ENCODE measurements at places on chromosomes 4 and X. TPM values are rescaled to one million over a fixed set of nuclear protein-coding genes. Genes with fewer than 3 reads are reported as not detected.

The CFP gene
- 0.14 TPM for total RNA-seq

The HPGDS gene
- total RNA-seq: not detected

The TXK gene
- not detected for total RNA-seq

The CTAG1A gene
- total RNA-seq: not detected

The RAB9B gene
- total RNA-seq: 1.2 TPM

The LONRF3 gene
- total RNA-seq: 0.28 TPM

The NXF2 gene
- not detected for total RNA-seq

The CT45A1 gene
- total RNA-seq: not detected

The THAP9 gene
- total RNA-seq: 4.7 TPM

The UVSSA gene
- total RNA-seq: 6.8 TPM

The HAND2 gene
- total RNA-seq: 79.9 TPM

The INTS6L gene
- 3.6 TPM for total RNA-seq

The PAK3 gene
- 1.6 TPM for total RNA-seq

The SYTL5 gene
- total RNA-seq: 0.57 TPM

The FGA gene
- not detected for total RNA-seq

The TIMP1 gene
- total RNA-seq: 1,537 TPM

The F8A3 gene
- 0.55 TPM for total RNA-seq

The TLR2 gene
- total RNA-seq: 0.28 TPM

The PF4V1 gene
- 51.0 TPM for total RNA-seq

The PRDM8 gene
- total RNA-seq: 2.8 TPM

The TMEM47 gene
- 105 TPM for total RNA-seq

The P2RY4 gene
- total RNA-seq: 0.18 TPM

The NEUROG2 gene
- total RNA-seq: not detected

The RBPJ gene
- 76.1 TPM for total RNA-seq

The ASB12 gene
- total RNA-seq: not detected

The TCEAL5 gene
- total RNA-seq: not detected

The PDZD11 gene
- total RNA-seq: 40.5 TPM
